Activated T-cell treated with anti-CD3 and anti-CD28 coated beads for 1 hour (primary cell): ENCODE measurements at places on chromosomes 5 and 9.

DNA sequence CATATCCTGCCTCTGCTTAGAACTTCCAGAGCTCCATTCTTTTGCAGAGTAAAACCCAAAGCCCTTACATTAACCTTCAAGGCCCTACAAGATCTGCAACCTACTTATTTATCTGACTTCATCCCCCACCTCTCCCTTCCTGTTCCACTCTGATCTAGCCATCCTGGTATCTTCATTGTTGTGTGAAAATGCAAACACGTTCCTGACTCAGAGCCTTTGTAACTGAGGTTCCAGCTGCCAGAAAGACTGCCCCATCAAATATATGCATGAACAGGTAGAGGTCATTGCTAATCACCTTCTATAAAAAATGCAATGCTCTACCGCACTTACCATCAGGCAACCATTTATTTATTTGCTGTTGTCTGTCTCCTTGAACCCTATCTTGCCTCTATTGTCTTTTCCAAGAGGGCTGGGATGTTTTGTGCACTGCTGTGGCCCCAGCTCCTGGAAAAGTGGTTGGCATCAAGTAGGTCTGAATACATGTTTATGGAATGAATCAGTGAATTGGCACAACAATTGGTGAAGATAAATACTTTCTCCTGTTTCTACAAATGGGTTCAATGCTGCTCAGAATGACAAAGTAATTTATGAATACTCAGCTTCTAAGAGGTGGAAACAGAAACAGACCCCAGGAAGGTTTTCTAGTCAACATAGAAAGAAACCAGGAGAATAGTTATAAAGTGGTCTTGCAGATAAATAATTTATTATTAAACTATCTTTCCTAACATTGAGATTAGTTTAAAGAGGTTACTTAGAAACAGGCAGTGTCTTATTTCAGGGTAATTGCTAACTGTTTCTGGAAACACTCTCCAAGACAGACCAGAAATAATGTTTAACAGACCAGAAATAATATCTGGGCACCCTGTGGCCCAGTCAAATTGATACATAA, 230.6 kb upstream of the CD180 start:
- DNase-seq, result no peak

- no peak for DNase-seq
These were observed 222.4 kb downstream of the TLE1 start for GRCh38 chr9:81466981-81467380.

DNA sequence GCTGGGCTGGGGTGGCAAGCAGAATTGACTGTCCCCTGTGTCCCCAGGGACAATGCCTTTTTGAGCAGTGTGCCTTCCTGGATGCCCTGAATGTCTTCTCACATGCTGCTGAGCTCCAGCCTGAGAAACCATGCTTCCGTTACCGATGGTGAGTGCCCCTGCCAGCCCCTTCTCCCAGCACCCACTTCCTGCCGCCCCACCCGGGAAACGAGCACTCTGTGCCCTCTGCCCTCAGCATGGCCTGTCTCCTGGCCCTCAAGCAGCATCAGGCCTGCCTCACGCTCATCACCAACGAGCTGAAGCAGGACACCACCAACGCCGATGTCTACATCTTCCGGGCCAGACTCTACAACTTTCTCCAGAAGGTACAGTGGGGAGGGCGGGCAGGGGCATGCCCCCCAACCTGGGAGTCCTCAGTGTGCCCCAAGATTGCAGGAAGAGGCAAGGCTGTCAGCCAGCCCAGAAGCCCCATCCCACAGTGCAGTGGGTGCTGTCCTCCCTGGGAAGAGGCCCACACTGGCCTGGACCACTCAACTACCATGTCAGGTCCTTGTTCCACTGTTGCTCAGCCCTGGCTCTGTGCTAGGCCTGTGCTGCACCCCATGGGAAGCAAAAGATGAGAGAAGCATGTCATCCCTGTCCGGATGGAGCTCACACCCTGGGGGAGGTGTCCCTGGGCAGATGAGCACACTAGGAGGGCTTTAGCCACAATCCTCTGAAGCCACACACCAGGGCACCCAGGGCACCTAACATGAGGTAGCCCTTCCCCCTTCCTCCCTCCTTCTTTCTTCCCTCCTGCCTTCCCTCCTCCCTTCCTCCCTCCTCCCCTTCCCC, 4.4 kb downstream of the TTC16 start:
- DNase-seq, result no peak

DNA sequence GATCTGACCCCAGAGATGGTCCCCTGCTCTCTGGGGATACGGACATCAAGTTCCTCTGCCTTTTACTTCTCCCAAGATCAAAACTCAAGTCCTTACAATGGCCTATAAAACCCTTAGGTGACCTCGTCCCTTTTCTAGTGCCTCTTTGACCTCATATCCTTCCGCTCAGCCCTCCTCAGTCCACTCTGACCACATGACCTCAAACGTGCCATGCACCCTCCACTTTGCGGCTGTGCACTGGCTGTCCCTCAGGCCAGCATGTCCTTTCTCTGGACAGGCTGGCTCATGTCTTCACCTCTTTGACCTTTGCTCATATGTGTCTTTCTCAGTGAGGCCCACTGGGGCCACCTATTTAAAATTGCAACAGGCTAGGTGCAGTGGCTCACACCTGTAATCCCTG, 14.7 kb downstream of the TRMO start:
- no peak for DNase-seq

DNA sequence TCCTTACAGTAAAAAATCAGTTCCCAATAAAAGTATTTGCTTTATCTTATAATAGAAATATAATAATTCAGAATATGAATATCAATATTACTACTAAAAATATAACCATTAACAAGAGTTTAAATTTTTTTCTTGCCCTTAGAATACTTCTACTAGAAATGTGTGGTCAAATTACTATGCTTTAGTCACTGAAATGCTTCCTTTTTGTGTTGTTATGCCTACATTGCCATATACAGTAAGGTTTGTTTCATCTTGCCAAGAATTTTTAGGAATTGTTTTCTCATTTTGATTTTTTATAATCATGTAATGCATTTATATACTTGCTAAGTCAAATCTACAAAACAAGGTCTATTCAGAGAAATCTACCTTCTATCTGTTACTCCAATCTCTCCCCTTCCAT, 181.7 kb downstream of the CDK5RAP2 start:
- DNase-seq, result no peak

DNA sequence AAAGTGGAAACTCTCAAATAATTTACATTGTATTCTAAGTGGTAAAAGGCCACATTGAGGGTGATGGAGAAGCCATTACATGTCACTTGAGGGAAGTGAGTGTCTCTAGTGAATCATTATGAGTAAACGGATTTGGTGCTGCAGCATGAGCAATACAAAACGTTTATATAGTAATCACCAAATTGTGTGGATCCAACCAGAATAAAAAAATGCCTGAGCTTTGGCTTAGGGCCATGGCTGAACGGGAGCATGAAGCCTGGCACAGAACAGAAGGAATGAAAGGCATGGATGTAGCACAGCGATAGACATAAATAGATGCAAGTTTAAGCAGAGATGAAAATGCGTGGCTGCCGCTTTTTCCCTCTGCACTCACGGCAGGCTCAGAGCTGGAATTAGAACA, 58.3 kb downstream of the PTTG1 start:
- DNase-seq, result no peak

- DNase-seq, result no peak
These were observed 262.2 kb downstream of the EFNA5 start for GRCh38 chr5:107408564-107408963.

DNA sequence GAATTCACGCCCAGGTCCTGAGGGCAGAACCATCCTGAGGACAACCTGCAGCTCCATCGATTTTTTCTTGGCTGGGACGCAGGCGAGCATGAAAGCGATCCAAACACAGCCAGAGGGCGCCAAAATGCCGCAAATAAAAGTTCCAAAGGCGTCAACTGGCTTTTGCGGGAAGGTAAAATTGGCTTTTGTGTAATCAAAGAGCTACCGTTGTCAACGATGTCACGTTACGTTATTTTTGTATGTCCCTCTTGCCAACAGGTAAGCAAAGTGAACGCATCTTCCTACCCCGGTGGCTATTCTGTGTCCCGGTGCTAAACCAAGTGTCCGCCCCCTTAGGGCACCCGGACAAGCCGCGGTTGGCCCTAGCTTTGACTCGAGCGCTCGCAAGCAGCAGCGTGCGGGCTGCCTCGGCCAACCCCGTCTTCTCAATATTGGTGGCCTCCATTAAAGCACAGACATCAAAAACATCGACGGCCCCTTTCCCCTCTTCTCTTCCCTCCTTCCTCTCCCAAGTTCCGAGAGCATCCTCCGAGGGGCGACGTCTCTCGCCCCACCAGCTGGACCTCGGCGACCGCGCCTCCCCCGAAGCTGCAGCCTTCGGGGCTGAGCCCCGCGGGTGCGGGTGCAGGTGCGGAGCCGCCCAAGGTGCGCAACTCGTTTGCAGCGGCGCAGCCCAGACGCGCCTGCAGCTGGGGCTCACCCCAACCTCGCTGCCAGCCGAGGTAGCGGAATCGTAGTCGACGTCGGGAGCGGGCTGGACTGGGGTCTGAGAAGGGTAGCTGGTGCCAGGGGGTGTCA, 1.1 kb upstream of the BASP1 start:
- no peak for DNase-seq

- no peak for DNase-seq
These were observed 392.2 kb upstream of the KLF4 start for GRCh38 chr9:107881626-107882300.

DNA sequence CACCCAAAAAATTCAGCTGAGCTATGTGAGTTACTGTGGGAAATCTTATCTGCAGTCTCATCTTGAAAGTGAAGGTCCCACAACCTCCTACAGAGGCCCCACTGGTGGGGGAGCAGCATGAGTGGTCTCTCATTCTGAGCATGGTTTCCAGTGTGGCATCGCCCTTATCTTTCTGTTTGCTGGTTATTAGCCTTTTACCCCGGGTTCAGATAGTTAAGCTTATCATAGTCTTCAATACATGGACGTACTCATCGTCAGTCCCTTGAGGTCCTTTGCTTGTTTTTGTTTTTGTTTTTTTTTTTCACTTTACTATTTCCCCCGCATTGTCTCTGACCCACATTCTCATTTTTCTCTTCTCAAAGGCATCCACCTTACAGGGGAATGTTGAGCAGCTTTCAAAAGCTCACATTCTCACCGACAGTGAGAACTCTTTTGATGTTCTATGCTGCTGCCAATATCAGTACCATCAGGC, 7.7 kb upstream of the HAVCR2 start:
- no peak for DNase-seq

- DNase-seq, result no peak
These were observed 23.9 kb downstream of the SRP19 start for GRCh38 chr5:112885001-112885400.

- DNase-seq, result no peak
These were observed 167.6 kb downstream of the NIPBL start for GRCh38 chr5:37044120-37044519.

GRCh38 chr9:91117959-91118703, 243.6 kb downstream of the AUH start:
- no peak for DNase-seq

GRCh38 chr5:14405267-14405666, 176.3 kb upstream of the OTULINL start:
- no peak for DNase-seq
